ENCODE measurements at places on chromosomes 2 and 18.

GRCh38 chr2:206859330-206859739 is 80.0 kb upstream of the CPO start:
- no peak for DNase-seq

DNA sequence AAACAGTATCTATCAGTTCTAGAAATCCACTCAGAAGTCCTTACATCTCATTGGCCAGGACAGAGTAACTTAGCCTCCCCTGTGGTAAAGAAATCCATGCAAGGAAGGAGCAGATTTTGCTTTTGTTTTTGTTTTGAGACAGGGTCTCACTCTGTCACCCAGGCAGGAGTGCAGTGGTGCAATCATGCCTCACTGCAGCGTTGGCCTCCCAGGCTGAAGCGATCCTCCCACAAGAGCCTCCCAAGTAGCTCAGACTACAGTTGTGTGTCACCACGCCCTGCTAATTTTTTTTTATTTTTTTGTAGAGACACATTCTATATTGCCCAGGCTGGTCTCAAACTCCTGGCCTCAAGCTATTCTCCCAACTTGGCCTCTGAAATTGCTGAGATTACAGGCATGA is 185.1 kb downstream of the NRP2 start:
- DNase-seq: no peak

GRCh38 chr2:36670881-36671595 is 25.5 kb upstream of the VIT start:
- DNase-seq: no peak

- DNase-seq: no peak
Observed at GRCh38 chr2:73823916-73824523, 4.7 kb upstream of the STAMBP start.

- DNase-seq: no peak
Observed at GRCh38 chr2:64192664-64193105, 48.5 kb upstream of the PELI1 start.

DNA sequence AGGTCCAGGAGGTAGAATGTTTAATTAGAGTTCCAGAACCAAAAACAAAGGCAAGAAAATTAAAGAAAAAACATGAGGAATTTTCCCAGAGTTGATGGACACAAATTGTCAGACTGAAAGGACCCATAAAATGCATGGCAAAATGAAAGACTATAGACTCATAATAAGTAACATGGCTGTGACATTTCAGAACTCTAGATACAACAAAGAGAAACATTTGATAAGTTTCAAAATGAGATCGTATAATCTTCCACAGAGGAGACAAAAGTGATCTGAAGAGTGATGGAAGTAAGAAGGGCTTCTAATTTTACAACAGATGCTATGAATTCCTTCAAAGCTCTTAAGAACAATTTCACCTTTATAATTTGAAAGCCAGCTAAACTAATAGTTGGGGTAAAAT is 20.4 kb downstream of the ORC4 start:
- DNase-seq: no peak

DNA sequence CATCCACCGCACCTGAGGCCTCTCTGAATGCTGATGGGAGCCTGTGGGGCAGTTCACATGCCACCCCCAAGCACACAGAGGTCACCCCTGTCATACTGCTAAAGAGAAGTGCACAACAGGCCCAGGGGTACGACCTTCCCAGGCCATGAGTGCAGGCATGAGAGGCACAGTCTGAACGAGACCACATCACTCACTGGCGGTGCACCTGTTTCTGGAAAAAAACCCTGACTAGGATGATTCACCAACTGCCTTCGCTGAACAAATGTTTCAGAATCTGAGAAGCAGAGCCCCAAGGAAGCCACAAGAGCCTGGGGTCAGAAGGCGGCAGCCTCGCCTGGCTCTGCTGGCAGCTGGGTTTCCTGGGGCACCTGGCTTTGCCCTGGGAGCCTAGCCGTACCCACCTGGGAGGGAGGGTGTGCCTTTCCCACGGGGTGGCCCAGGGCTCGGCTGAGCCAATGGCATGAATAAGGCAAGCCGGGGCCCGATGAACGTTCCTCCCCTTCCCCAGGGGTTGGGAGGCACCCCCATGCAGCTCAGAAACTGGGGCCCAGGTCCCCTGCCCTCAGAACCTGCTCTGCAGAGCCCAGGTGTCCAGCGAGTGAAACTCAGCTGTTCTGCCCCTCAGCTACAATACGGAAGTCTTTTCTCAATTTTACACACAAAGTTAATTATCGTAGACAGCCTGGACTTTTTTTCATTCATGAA is 73.8 kb downstream of the HDAC4 start:
- no peak for DNase-seq
